NCI-H460 (cell line): ENCODE measurements at places on chromosomes 3 and 15. TPM values are rescaled to one million over a fixed set of nuclear protein-coding genes. Genes with fewer than 3 reads are reported as not detected.

- no peak for DNase-seq
These were observed 36.0 kb downstream of the FOXP1 start for GRCh38 chr3:71547249-71548198.

- DNase-seq, result peak; percentile 1
These were observed 154.8 kb downstream of the PLCL2 start for GRCh38 chr3:17039594-17039993.

DNA sequence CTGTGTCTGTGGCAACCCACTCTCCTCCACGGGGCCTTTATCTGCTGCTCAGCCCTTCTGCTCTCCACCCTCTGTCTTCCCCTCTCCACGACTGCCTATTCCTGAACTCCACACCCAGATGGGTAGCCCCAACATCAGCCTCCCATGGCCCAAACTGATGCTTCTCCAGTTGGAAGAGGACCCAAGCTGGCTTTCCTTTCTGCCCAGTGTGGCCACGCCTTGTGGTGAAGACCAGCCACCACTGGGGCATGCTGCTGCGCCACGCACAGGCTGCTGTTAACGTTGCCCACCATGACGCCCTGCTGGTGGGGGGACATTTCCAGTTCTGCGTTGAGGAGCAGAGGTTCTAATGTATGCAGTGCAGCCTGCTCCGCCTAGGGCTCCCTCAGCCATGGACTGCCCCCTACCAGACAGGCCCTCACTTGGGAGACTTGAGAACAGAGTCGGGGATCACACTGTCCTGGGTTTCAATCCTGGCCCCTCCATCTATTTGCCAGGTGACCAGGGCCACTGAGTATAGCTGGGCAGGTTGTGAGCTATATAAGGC is 26.9 kb downstream of the CFAP100 start:
- no peak for DNase-seq

DNA sequence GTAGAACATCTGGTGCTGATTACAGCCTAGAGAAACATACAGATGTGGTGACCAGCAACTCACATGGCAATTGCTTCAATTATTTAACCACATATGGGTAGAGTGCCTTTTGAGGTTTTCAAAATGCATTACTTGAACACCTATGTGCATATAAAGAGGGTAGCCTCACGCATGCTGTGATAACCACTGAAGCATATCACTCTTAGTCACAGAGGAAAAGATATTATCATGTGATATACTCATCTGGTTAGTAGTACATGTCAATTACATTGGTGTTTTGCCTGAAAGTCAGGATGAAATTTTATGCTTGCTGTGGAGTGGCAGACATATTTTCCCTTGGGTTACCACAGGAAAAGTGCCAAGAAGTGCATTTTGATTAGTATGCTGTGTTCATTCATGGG is 459.3 kb upstream of the AGTR1 start:
- no peak for DNase-seq

- DNase-seq, result no peak
These were observed 812.3 kb upstream of the ALCAM start for GRCh38 chr3:104554425-104554824.

DNA sequence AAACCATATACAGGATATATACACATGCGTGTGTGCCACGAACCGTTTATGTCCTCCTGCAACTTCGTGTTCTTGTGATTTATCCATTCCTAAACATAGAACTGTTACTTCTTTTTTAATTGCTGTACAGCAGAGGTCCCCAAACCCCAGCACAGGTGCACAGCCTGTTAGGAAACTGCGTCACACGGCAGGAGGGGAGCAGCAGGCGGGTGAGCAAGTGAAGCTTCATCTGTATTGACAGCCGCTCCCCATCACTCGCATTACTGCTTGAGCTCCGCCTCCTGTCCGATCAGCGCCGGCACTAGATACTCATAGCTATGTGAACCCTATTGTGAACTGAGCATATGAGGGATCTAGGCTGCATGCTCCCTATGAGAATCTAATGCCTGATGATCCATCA is 34.9 kb upstream of the NRROS start:
- no peak for DNase-seq

GRCh38 chr3:181176601-181177000 is 187.1 kb upstream of the DNAJC19 start:
- DNase-seq, result peak; percentile 40

The RAD51 gene
- total RNA-seq, result 4.3 and 7.1 TPM in 2 replicates

DNA sequence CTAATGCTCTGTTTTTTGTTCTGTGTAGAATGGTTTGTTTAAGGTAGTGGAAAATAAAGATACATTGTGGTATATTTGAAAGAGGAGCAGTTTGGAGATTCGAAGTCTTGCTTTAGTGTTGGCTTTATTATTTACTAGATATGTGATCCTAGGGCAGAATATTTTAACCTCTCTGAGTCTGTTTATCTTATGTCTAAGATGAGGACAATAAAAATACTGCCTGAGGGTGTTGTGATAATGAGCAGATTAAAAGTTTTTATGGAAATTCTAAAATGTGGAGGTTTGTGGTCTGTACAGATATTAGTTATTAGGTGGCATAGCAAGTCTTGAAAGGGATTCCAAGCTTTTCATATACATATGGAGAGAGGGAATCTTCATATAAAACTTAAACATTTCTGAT is 15.0 kb downstream of the TCF12 start:
- DNase-seq, result no peak
